ENCODE measurements at places on chromosomes 4 and X.

GRCh38 chrX:41389311-41389888, 55.4 kb downstream of the DDX3X start:
- DNase-seq: no peak

DNA sequence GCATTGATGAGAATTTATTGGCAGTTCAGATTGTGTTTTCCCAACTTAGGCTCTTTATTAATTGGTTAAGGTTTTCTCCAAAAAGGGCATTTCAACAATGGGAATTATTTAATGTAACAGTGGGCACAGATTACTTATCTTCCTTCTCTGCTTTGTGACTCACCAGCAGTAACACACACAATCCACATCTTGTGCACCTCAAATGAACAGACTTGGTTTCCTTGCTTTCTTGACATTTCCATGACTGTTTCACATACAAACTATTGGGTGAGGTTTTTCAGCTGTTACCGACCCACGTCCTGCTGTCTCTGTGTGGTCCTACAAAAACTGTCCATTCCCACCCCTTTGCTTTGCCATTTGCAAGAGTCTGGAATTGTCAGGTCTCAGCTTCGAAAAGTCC, 38.1 kb downstream of the CCNI start:
- DNase-seq: no peak

DNA sequence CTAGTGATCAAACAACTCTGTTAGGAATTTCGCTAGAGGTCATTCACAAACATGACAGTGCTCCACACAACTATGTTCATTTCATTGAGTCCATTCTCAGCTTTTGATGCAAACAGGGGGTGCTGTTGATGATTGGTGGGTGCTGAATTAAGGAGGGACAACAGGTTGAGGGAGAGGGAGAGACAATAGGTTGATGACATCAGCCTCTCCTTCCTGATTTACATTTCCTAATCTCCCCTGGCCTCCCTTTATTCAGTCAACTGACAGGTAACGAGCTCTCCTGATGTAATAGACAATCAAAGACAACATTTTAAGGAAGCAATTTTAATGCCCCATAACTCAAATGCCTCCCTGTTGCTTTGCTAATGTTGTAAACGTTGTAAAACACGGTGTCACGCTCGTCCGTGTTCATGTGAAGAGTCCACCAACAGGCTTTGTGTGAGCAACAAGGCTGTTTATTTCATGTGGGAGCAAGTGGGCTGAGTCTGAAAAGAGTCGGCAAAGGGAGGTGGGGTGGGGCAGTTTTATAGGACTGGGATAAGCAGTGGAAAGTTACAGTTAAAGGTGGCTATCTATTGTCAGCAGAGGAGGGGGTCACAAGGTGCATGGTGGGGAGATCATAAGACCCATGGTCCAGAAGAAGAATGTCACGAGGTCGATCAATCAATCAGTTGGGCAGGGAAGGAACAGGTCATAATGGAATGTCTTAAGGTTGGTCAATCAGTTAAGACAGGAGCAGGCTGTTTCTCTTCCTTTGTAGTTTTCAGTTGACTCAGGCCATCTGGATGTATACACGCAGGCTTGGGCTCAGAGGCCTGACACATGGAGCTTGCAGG, 4.8 kb upstream of the GAR1 start:
- DNase-seq: no peak

DNA sequence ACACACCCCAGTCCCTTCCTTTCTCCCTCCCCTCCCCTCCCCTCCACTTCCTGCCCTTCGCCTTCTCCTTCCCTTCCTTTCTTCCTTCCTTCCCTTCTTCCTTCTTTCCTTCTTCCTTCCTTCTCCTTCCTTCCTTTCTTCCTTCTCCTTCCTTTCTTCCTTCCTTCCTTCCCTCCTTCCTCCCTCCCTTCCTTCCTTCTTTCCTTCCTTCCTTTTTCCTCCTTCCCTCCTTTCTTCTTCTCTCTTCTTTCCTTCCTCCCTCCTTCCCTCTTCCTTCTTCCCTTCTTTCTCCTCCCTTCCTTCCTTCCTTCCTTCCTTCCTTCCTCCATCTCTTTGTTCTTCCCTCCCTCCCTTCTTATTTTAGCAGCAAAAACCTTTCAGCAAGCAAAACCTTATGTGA, 162.1 kb downstream of the EFNB1 start:
- DNase-seq: no peak

GRCh38 chr4:53987761-53988171, 76.6 kb downstream of the CHIC2 start:
- DNase-seq: peak; percentile 63

GRCh38 chr4:159104694-159105414, 2.0 kb downstream of the RAPGEF2 start:
- peak; percentile 5 for DNase-seq

GRCh38 chr4:83831588-83831987, 295.7 kb downstream of the GPAT3 start:
- DNase-seq: no peak

DNA sequence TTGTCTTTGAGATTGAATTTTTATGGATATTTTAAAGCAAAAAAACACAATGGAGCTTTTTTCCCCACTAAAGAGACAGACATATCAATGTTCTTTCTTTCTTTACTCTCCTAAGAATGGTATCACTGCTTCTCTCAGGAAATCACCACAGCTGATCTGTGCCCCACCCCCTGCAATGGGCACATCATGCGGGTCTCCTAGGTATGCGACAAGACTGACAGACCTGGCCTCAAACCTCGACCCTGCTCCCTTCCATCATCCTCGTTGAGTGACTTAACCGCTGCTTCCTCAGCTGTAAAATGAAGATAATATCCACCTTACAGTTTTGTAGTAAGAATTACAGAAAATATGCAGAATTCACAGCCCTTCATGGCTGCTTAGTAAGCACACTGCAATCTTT, 58.3 kb downstream of the LEF1 start:
- DNase-seq: no peak

GRCh38 chr4:184074677-184075388, 142.8 kb downstream of the ENPP6 start:
- DNase-seq: no peak

Data from NCI-H226 (cell line).